Activated CD4-positive, alpha-beta T cell treated with anti-CD3 and anti-CD28 coated beads, Interleukin-2, amount 10 ng/mL, durations not matched to agents 24 days and 14 days (primary cell): ENCODE measurements at places on chromosomes 12 and 14. TPM values are rescaled to one million over a fixed set of nuclear protein-coding genes. Genes with fewer than 3 reads are reported as not detected.

ASB2 gene
- 21.1 and 21.6 TPM in 2 replicates for total RNA-seq

CD163L1 gene
- not detected in 2 replicates for total RNA-seq

LIN7A gene
- total RNA-seq: 0.31 and 0.51 TPM in 2 replicates

FAM222A gene
- total RNA-seq: 1.3 and 1.5 TPM in 2 replicates

NRL gene
- 0.96 and 1.2 TPM in 2 replicates for total RNA-seq

KERA gene
- total RNA-seq: not detected in 2 replicates

LRRIQ1 gene
- total RNA-seq: not detected in 2 replicates

KRT7 gene
- total RNA-seq: 12.3 and 15.8 TPM in 2 replicates

SLC15A4 gene
- 31.0 and 36.8 TPM in 2 replicates for total RNA-seq

PLEKHA5 gene
- total RNA-seq: 2.3 and 2.5 TPM in 2 replicates

LACRT gene
- not detected in 2 replicates for total RNA-seq

SOAT2 gene
- total RNA-seq: not detected in 2 replicates

USP44 gene
- total RNA-seq: 3.8 and 4.5 TPM in 2 replicates

HECTD4 gene
- 33.6 and 33.8 TPM in 2 replicates for total RNA-seq

ACSS3 gene
- not detected in 2 replicates for total RNA-seq

GYS2 gene
- total RNA-seq: 0.17 TPM in 1 of 2 replicates, not detected in the other

KRT71 gene
- not detected in 2 replicates for total RNA-seq

ASIC1 gene
- total RNA-seq: 17.6 and 19.7 TPM in 2 replicates

SLC25A3 gene
- total RNA-seq: 598 and 612 TPM in 2 replicates

HOXC12 gene
- total RNA-seq: not detected in 2 replicates

KLRD1 gene
- total RNA-seq: 1.2 and 1.7 TPM in 2 replicates

TMEM229B gene
- 2.4 and 2.7 TPM in 2 replicates for total RNA-seq

ZC3H10 gene
- 8.9 and 11.2 TPM in 2 replicates for total RNA-seq

IFNG gene
- total RNA-seq: 279 and 285 TPM in 2 replicates

HHIPL1 gene
- not detected in 2 replicates for total RNA-seq

CLEC12A gene
- total RNA-seq: 0.28 TPM in 1 of 2 replicates, not detected in the other

IL31 gene
- total RNA-seq: 2.5 TPM in 2 replicates

DDN gene
- total RNA-seq: 1.4 and 1.5 TPM in 2 replicates

OR4E2 gene
- total RNA-seq: not detected in 2 replicates

TAMALIN gene
- 10.4 and 12.4 TPM in 2 replicates for total RNA-seq

PLEKHD1 gene
- total RNA-seq: 0.12 TPM in 1 of 2 replicates, not detected in the other

POU6F1 gene
- 5.1 and 9.0 TPM in 2 replicates for total RNA-seq

ZC2HC1C gene
- 0.82 and 1.6 TPM in 2 replicates for total RNA-seq

ARHGAP9 gene
- total RNA-seq: 102 and 103 TPM in 2 replicates

KCNC2 gene
- total RNA-seq: not detected in 2 replicates

RAD9B gene
- 0.37 and 0.95 TPM in 2 replicates for total RNA-seq

CACNA1C gene
- total RNA-seq: 0.07 TPM in 2 replicates

PIK3C2G gene
- not detected in 2 replicates for total RNA-seq

TAPBPL gene
- 31.9 and 33.0 TPM in 2 replicates for total RNA-seq

GPR84 gene
- 1.5 TPM in 2 replicates for total RNA-seq

CRIP1 gene
- total RNA-seq: 99.3 and 110 TPM in 2 replicates
